Activated CD4-positive, alpha-beta T cell treated with anti-CD3 and anti-CD28 coated beads, Interleukin-2, amount 50 U/mL, for 4 hours (primary cell): ENCODE measurements at places on chromosomes 6 and 20.

DNA sequence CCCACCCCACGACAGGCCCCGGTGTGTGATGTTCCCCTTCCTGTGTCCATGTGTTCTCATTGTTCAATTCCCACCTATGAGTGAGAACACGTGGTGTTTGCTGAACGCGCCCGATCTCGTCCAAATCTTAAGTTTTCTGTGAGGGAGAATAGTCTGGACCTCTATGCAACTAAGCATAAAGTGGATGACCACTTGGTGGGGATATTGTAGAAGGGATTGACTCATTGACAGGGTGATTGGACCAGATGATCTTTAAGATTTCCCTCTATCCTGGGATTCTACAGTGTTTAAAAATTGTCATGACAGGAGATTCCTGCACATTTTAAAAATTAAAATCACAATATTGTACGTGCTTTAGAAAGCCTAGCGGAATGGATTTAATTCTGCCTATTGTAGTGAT, 141.3 kb downstream of the TRMT11 start:
- DNase-seq: no peak

GRCh38 chr6:39664173-39664572, 61.0 kb downstream of the KIF6 start:
- no peak for DNase-seq

DNA sequence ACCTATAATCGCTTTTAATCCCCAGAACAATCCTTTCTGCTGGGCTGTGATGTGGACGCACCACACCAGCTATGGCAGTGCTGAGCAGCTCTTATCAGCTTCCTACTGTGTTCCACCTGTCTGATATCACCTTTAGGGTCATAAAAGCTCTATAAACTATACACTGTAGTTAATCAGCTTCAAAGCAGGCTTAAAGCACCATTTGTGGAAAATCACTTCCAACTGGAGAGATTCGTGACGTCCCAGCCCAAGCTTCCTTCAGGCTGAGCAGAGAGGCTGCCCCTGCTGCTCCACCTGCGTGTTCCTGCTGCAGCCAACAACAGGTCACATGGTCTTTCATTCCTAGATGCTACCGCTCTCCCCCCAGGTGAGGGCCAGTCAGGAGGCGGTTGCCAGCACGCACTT, 156.5 kb downstream of the SMOC2 start:
- no peak for DNase-seq

DNA sequence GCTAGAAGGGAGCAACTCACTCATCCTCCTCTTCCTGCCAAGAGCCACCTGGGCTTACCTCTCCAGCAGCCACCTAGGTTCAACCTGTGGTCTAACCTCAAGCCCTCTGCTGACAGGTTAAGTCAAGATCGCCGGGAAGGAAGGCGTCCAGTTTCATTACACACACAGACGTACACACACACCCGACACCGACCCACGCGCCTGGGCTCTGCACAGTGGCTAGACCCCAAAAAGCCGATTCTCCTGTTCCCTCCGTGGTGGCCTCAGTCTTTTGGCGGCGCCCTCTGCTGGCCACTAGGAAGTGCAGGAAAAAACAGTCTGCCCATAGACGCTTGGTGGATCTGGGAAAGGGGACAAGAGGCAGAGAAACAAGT, 52.8 kb downstream of the MRPL14 start:
- DNase-seq: peak; percentile 54

- DNase-seq: no peak
Measured at GRCh38 chr6:105482227-105482844, 79.5 kb upstream of the PREP start.

DNA sequence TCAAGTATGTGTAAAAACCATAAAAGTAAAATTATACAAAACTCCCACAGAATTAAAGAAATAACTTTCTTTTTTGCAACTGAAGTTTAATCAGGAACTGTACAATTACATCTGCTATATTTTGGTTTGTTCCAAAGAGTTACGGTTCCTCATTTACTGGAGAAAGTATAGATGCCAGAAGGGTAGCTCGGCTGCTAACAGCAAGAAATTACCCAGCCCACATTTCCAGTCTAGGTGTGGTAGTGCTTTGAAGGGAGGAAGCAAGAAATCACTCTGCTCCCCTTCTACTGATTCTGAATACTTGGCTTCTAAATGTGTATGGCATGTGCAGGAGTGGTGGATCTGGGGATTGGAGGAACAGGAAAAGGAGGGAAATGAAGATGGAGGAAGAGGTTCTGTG, 441.3 kb downstream of the CDC5L start:
- DNase-seq: no peak

- DNase-seq: no peak
Measured at GRCh38 chr20:11080781-11081377, 407.1 kb upstream of the JAG1 start.
